SW 1271 (cell line): ENCODE measurements at places on chromosomes 1 and 21.

- no peak for DNase-seq
These were observed 225.2 kb downstream of the LTN1 start for GRCh38 chr21:28767523-28767922.

GRCh38 chr1:53462769-53463501, 3.7 kb downstream of the DMRTB1 start:
- DNase-seq: no peak

GRCh38 chr1:226865590-226865989, 4.8 kb upstream of the PSEN2 start:
- no peak for DNase-seq

GRCh38 chr1:13699936-13700520, at the start of gene PRDM2:
Gene PRDM2, plus strand, starts transcription at chr1:13700188. Its CDS starts 15,418 bp downstream, at chr1:13715606.
- no peak for DNase-seq

DNA sequence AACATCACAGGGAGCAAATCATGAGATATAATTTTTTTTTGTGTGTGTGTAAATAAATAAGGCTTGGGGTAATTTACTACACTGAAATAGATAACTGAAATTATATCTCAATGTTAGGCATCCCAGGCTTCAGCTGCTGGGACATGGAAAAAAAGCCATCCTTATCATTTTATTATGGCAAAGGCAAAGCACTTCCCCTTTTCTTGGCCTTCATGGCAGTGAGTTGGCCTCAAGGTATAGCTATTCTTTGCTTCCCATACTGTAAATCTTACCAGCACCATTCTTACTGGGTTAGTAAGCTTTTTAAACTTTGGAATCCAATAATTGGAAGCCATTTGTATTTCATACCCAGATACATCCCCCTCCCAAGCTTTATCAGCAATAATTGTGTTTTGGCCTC, 29.0 kb downstream of the RBM11 start:
- DNase-seq: no peak

DNA sequence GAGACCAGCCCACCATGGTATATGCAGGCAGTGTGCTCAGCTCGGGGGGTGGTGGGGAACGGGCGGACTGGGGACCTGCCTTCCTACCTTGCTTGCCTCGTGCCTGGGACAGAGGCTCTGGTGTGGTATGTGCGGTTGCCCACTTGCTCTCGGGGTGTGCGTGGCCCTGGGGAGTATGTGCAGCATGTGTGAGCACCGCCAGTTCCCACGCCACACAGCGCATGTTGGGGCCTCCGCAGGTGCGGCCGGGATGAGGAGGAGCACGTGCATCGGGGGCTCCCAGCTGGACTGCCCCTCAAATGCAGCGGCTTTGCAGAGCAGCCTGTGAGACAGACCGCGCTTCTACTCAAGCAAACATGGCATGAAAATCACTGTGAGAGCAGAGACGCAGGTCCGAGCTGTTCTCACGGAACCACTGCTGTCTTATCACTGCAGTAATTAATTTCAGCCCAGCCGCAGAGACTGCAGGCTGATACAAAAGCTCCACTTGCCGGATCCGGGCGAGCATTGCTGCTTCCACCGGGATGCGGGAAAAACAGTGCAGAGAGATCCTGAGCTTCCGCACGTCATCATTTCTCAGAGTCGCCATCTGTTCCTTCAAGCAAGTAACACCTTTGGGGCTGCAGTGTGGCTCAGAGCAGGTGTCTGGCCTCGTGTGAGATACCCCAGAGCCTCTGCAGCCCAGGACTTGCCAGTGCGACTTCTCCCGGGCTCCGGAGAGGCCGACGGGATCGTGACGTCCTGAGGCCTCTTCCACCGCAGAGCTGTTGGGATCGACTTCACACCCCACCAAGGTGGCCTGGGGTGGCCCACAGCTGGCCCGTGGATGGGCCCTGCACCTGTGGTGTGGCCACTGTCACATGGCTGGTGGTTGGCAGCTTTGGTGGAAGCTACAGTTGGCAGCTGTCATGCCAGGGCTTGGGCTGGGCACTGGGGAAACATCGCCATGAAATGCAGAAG, 92.6 kb upstream of the ACTRT2 start:
- DNase-seq: no peak

DNA sequence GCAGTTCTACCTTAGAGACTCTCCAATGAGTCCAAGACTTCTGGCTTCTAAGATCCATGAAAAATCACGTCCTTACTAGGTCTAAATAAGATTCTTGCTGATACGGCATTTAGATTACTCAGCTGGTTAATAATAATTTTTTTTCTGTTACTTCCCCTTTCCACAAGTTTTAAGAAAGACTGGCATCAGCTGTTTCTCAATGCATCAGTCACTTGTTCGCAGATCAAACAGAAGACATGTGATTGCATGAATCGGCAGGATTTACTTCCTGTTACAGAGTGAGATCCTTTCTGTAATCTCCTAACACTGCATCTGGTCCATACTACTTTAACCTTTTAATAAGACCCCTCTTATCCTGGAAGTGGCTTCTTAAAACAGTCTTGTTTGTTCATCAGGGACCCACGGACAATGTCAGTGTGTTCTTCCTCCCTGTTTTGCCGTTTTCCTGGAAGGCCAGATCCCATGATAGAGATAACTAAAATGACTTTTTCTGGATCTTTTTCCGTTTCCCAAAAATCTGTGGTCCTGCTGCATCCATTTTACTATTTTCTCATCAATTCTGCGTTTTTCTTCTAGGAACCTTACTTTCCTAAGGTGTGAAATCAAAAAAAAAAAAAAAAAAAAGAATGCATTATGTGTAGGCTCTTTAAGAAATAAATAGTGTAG, 6.1 kb downstream of the NPL start:
- no peak for DNase-seq

DNA sequence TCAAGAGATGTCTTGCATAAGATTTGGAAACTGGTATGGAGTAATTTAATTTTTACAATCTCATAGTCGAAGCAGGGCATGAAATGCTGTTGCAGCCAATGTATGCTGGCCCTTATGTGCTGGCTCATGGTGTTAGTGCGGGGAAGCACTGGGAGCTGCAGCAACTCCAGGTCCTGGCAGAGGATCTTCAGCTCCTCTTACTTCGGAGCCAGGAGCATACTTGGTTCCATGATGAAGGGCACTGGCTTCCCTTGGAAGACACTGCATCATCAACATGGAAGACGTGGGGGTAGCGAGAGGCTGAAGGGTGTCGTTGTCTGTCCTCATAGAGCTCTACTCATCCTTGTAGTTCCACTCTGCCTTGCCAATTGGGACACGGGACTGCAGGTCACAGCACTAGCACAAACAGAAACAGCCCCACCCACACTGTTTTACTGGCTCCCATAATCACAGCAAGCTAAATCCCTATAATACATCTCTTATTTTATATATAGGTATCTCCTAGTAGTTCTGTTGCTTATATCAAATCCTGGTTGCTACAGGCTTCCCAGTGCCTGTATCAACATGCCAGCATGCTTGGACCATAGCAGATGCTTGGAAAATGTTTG, 22.4 kb downstream of the PLA2G2D start:
- no peak for DNase-seq

GRCh38 chr1:114032271-114033215, 53.3 kb downstream of the OLFML3 start:
- DNase-seq: no peak

- no peak for DNase-seq
These were observed 21.1 kb downstream of the ATP8B2 start for GRCh38 chr1:154346276-154346917.

- DNase-seq: no peak
These were observed 230.6 kb downstream of the TNR start for GRCh38 chr1:175512637-175513412.

GRCh38 chr1:11708554-11709350, 17.2 kb downstream of the DRAXIN start:
- no peak for DNase-seq
